ENCODE measurements at places on chromosomes 11 and 22. TPM values are rescaled to one million over a fixed set of nuclear protein-coding genes. Genes with fewer than 3 reads are reported as not detected.
A peak's percentile ranks its signal among the peaks of the same experiment; 100 is the strongest.

DNA sequence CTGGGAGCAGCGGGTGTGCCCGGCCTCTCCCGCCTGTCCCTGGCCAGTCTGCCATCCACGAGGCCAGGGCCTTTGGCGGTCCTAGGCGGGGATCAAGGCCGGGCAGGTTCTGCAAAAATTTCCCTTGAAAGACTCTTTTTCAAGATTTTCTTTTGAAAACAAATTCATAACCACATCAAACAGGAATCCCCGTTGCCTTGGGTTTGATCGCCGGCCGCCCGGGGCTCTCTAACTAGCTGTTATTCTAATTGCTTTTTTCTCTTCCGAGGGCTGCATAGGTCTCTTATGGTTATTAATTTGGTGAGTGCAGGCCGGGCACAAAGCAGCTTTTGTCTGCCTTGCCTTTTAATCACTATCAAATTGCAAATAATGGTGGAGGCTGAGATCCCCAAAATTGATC is 42.0 kb downstream of the CDKN1C start:
- DNase-seq, result no peak

DNA sequence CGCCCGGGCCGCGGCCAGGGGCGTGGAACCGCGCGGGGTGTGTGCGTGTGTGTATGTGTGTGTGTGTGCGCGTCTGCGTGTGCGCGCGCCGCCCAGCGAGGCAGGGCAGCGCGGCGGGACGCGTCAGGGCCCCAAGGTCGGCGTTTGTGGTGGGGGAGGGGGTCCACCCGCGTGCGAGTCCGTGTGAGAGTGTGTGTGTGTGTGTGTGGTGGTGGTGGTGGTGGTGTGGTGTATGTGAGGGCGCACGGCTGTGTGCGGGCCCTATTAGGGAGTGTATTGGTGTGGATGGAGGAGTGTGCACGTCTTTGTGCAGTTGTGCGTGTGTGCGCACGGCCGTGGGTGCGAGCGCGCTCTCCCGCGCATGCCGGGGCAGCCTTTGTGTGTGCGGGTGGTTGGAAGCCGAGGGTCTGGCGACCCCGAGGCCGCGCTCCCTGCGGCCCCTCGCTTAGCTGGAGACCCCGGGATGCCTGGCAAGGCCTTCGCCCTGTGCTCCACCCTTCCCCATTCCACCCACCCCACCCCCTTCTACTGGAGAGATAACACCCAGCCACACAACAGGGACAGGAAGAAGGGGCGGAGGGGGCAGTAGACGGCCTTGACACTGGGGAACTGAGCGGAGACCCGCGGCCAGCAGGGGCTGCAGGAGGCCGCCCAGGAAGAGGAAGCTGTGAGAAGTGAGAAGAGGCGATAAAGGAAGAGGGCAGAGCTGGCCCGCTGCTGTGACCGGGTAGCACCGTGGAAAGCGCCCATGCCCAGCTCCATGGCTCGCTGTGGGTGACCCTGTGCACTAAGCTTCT is 528 bp upstream of the ARRB1 start:
- peak; percentile 66 for DNase-seq

GRCh38 chr11:111225881-111226280 is 19.6 kb upstream of the POU2AF2 start:
- no peak for DNase-seq

- DNase-seq, result peak; percentile 38
Observed at GRCh38 chr11:130001461-130002351, 929 bp downstream of the PRDM10 start.

DNA sequence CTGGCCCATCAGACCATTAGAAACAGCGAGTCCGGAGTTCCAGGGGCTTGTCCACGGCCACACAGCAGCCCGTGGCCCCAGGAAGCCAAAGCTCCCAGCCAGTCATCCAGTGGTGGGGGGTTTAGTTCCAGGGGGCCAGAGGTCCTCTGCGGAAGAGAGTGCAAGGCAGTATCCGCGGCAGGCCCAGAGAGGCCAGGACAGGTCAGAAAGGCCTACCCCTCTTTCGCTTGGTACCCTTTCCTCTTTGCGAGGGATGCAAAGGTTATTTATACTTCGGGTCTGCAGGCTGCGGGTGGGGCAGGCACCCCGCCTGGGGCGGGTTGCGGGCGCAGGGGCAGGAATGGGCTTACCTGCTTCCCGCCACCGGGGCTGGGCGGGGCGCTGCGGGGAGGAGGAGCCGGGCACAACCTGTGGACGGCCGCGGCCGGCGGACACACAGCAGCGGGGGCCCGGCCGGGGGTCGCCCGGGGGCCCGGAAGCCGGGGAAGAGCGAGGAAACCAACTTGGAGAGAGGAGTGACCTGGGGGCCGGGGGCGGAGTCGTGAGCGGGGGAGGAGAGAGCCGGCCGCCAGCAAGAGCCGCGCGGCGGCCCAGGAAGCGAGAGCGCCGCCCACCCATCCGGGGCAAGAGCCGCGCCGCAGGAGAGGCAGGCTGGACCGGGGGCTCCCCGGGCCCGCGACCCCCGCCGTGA is at the start of gene SH3BP1:
Gene SH3BP1 (plus strand): TSS at position 600 of the 691 bp plus-strand sequence. CDS start 119 bp downstream, outside the sequence.
- peak; percentile 81 for DNase-seq

DNA sequence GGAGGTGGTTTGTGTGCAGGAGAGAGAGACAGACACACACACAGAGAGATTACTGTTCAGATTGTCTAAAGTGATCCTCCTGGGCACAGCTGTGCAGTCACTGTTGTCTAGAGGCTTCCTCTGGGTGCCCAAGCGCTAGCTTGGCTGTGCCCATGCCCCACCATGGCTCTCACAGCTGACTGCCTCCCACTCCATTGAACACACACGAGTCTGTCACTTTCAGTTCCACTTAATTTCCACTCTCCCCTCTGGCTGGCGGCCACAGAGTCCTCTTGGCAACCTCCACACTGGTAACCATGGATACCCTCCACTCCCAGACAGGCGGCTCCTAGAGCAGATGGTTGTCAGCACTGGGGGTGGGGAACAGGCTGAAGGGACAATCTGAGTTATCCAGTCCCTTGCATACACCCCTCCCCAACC is 29.1 kb downstream of the MAP6 start:
- no peak for DNase-seq

- no peak for DNase-seq
Observed at GRCh38 chr11:95688015-95688414, 101.6 kb downstream of the FAM76B start.

DNA sequence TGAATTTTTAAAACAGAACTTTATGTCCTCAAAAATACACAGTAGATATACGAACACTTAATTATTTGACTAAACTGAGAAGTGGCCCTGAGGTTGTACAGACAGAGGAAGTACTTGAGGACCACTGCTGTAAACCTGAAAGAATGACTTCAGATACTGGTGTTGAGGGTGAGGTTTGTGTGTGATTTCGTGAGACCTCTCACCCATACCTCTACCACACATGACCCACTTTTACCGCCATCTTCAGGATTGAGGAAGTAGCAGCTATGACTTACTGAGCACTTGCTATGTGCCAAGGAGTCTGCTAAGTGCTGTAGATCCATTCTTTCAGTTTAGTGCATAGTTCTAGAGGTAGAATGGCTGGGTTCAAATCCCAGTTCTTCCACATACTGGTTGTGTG is 21.9 kb downstream of the MMP13 start:
- DNase-seq, result no peak

- no peak for DNase-seq
Observed at GRCh38 chr11:61654397-61654829, 25.8 kb upstream of the DAGLA start.

GRCh38 chr11:123475469-123475868 is 45.4 kb downstream of the GRAMD1B start:
- no peak for DNase-seq

DNA sequence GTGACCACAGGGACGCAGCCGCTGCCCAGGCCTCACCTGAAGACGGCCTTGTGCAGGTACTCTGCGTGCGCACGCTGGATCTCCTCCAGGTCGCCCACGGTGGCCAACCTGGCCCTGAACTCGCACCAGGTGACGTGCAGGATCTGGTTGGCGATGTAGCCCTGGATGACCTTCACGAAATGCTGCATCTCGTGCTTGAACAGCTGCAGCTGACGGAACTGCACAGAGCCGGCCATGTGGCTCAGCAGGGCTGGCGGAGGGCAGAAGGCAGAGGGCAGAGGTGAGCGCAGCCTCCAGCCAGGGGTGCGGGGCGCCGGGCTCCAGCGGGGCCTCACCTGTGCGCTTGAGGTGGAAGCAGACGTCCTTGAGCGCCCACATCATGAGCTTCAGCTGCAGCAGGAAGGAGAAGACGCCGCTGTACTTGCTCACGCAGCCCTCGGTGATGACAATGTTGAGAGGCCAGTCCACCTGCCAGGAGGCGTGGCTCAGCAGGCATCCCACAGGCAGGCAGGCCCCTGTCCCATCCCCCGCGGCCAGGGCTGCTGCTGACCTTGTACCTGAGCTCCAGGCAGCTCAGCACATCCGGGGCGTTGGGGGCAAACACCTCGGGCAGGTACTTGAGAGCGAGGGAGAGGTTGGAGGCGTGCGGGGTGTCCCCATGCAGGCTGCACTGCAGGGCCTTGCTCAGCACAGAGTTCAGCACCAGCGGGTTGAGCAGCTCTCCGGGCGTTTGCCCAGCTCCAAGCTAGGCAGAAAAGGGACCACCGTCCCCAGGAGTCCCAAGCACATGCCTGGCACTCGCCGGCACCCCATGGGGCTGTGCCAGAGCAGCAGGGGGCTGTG is 17.6 kb downstream of the SELENOO start:
- DNase-seq, result no peak

GRCh38 chr22:27804470-27805297 is 3.1 kb upstream of the MN1 start:
- peak; percentile 77 for DNase-seq

TRAF6 gene
- total RNA-seq, result 5.2 TPM

MYRF gene
- total RNA-seq, result 5.2 TPM

- no peak for DNase-seq
Observed at GRCh38 chr22:17158176-17158567, 905 bp downstream of the HDHD5 start.

DNA sequence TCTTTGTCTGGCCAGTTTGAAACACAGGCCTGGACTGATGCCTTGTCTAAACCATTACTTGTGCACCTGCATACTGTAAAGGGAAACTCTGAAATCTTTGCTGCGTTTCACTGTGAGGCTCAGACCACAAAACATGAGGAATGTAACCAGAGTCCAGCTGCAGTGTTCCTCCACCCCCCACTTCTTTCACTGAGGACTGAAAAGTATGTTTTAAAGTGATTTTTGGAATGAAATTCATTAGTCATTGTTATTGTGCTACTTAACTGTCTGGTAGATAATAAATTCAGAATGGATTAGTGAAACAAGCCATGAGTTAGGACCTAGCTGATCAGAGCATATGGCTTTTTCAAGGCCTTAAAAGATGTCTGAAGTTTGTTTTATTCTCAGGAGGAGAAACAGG is 181.2 kb downstream of the WNT11 start:
- no peak for DNase-seq

TRIM49 gene
- total RNA-seq, result not detected

- DNase-seq, result no peak
Observed at GRCh38 chr11:18765554-18765953, 26.0 kb downstream of the PTPN5 start.

DNA sequence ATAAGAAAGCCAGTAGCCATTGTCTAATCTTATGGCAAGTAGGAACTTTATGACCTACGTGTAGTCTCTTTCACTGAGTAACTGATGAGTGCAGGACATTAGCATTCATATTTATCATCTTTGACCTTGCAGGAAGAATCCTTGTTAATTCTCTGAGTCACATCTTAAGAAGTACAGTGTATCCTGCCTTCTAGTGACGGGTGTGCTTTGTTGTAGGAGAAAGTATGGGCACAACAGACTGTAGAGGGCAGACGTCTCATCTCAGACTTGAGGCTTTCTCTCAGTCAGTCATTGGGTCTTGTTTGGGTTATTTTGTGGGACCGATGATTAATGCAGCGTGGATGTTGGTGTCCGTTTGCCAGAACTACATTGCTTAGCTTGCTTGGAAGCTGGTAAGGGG is 6.8 kb downstream of the RNF214 start:
- no peak for DNase-seq

MYBPC3 gene
- 0.07 TPM for total RNA-seq

DNA sequence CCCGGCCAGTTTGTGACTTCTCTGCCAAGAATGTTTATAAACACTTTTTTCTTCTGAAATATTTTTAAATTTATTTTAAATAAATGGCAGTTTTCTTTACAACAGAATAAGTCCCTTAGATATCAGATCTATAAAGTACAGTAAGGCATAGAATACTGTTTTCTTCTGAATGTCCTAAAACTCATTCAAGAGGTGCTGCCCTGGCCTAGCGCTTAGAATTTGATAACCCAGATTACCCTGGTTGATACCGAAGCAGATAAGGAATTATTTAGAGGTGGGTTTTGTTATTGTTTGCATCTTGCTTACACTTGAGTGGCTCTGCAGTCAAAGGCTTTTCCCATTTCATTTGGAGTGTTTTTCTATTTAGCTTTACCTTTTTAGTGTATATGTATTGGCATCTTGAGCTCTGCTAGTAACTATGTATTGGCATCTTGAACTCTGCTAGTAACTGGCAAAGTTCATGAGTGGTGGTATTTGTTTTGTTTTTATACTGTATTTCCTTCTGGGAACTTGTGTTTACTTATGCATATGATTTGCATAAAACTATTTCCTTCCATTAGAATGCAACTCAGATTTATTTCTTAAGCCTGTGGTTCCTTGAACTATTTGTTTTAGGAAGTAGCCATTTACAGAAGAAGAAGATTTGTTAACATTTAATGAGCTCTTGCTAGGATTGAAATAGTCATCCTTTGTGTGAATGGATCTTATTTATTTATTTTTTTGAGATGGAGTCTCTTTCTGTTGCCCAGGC is 1.2 kb downstream of the ACAD8 start:
- DNase-seq, result no peak

GLB1L2 gene
- total RNA-seq, result 6.0 TPM

Data from WTC11 (cell line).